ENCODE measurements at places on chromosomes 12 and 14. TPM values are rescaled to one million over a fixed set of nuclear protein-coding genes. Genes with fewer than 3 reads are reported as not detected.

CLEC2D gene
- total RNA-seq = 407 TPM

NPFF gene
- total RNA-seq = not detected

RND1 gene
- total RNA-seq = 4.0 TPM

ADGRD1 gene
- 0.54 TPM for total RNA-seq

MGST1 gene
- 0.46 TPM for total RNA-seq

USP5 gene
- total RNA-seq = 115 TPM

WSCD2 gene
- total RNA-seq = not detected

HHIPL1 gene
- 0.05 TPM for total RNA-seq

KLRK1 gene
- total RNA-seq = 0.12 TPM

HOXC12 gene
- not detected for total RNA-seq

METTL3 gene
- total RNA-seq = 72.8 TPM

HPD gene
- total RNA-seq = not detected

TTC9 gene
- 12.5 TPM for total RNA-seq

TMEM63C gene
- 0.80 TPM for total RNA-seq

RNASE1 gene
- not detected for total RNA-seq

ADAMTS20 gene
- total RNA-seq = not detected

KRT7 gene
- total RNA-seq = 53.6 TPM

TMEM119 gene
- total RNA-seq = 0.96 TPM

PRKD1 gene
- not detected for total RNA-seq

NANOG gene
- total RNA-seq = not detected

SLC38A1 gene
- 173 TPM for total RNA-seq

SENP1 gene
- total RNA-seq = 51.2 TPM

CEBPE gene
- total RNA-seq = 0.34 TPM

STON2 gene
- total RNA-seq = 1.1 TPM

VWF gene
- not detected for total RNA-seq

SDS gene
- total RNA-seq = not detected

PGF gene
- 0.29 TPM for total RNA-seq

POU6F1 gene
- 7.2 TPM for total RNA-seq

KRT74 gene
- total RNA-seq = not detected

APOF gene
- total RNA-seq = not detected

PPFIBP1 gene
- 53.4 TPM for total RNA-seq

WASHC4 gene
- total RNA-seq = 52.8 TPM

MMP14 gene
- total RNA-seq = 3.2 TPM

OTOGL gene
- total RNA-seq = not detected

GPX2 gene
- not detected for total RNA-seq

OR10G3 gene
- not detected for total RNA-seq

CCDC184 gene
- 0.12 TPM for total RNA-seq

TGFB3 gene
- total RNA-seq = 1.8 TPM

CACNA1C gene
- total RNA-seq = 0.42 TPM

SLCO1C1 gene
- not detected for total RNA-seq

TMPRSS12 gene
- not detected for total RNA-seq

HCAR3 gene
- total RNA-seq = 0.27 TPM

PLEKHG7 gene
- total RNA-seq = not detected

LHX5 gene
- not detected for total RNA-seq

EML5 gene
- 3.0 TPM for total RNA-seq

RFX4 gene
- total RNA-seq = not detected

SMOC1 gene
- total RNA-seq = not detected

IGF1 gene
- total RNA-seq = 0.46 TPM

TPH2 gene
- not detected for total RNA-seq

PPP4R4 gene
- 0.59 TPM for total RNA-seq

RAD51B gene
- total RNA-seq = 24.4 TPM

KRT80 gene
- not detected for total RNA-seq

HAL gene
- total RNA-seq = 1.5 TPM

EMP1 gene
- 16.3 TPM for total RNA-seq

MMP17 gene
- total RNA-seq = 0.64 TPM

FAM161B gene
- total RNA-seq = 1.4 TPM

Data from T-helper 1 cell treated with Interleukin-12 subunit alpha and Interleukin-12 subunit beta and Interleukin-4 antibody, amounts not matched to agents 30 ng/mL and 1 ng/mL, for 36 hours (primary cell).